Lung microvascular endothelial cell (primary cell): ENCODE measurements at places on chromosomes 7 and 10.

DNA sequence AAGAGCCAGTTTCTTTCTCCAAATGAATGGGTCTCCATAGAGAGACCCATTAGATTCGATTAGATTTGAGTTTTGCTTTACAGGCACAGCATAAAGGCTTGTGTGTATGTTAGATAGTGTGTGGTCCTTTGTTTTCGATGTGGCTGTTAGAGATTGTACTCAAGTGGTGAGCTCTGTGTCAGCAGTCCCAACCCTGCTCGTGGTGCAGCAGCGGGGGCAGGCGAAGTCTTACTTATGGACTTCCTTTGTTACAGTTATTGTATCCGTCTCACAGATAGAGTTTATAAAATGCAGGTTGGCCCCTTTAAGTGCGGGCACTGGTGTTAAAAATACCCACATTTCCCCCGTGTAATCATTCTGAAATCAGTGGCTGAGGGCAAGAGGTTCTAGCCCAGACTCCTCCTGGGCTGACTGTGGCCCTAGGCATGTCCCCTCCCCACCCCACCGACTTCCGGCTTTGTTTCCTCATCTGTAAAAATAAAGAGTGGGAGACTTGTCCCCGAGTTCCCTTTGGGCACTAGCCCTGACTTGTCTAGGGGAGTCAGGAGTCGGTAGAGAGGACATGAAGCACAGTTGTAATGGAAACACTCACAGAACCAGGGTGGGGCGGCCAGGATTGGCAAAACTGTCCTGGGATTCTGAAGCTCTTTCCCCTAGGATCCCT, 28.6 kb downstream of the MTURN start:
- DNase-seq: peak; percentile 48

GRCh38 chr7:100489121-100489520, 5.4 kb downstream of the NYAP1 start:
- DNase-seq: no peak

GRCh38 chr7:27689591-27690164, 27.0 kb upstream of the HIBADH start:
- DNase-seq: peak; percentile 60

- no peak for DNase-seq
Measured at GRCh38 chr7:28075674-28076358, 104.8 kb downstream of the JAZF1 start.

DNA sequence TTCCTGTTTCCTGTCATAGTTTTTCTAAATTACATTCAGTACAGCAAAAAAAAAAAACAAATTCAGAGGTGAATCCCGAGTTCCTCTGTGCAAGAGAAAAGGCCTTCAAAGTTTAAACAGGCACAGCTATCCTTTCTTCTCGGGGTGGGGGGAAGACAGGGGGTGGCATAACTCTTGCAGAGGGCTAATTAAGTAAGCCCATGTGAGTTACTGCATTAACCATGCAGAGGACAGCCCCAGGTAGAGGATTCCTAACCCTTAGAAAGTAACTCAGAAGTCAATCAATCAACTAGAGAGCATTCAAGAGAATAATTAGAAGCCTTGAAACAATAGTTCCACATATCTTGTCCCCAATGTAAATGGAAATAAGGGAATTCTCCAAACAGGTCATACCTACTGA, 170.9 kb downstream of the CSTF2T start:
- no peak for DNase-seq
